ENCODE measurements at places on chromosomes 1 and 21. TPM values are rescaled to one million over a fixed set of nuclear protein-coding genes. Genes with fewer than 3 reads are reported as not detected.

KIRREL1 gene
- 26.4 TPM for total RNA-seq

AMY1B gene
- total RNA-seq = not detected

TINAGL1 gene
- total RNA-seq = 0.51 TPM

OR10K2 gene
- not detected for total RNA-seq

TNFRSF25 gene
- total RNA-seq = 3.3 TPM

TSPAN1 gene
- total RNA-seq = 4.9 TPM

ADAMTS5 gene
- not detected for total RNA-seq

RNU1-1 gene
- total RNA-seq = not detected

SEMA6C gene
- total RNA-seq = 1.9 TPM

DAB1 gene
- total RNA-seq = not detected

SPRR3 gene
- not detected for total RNA-seq

IL20 gene
- not detected for total RNA-seq

FAM151A gene
- total RNA-seq = 0.14 TPM

LAMC1 gene
- 119 TPM for total RNA-seq

TDRD5 gene
- total RNA-seq = 0.08 TPM

ACTN2 gene
- not detected for total RNA-seq

ETNK2 gene
- 5.6 TPM for total RNA-seq

CDCA8 gene
- 47.7 TPM for total RNA-seq

ITLN2 gene
- 0.57 TPM for total RNA-seq

NME7 gene
- total RNA-seq = 19.4 TPM

EVA1B gene
- total RNA-seq = 22.8 TPM

FCRL5 gene
- total RNA-seq = not detected

TMEM269 gene
- total RNA-seq = 0.08 TPM

EPHA10 gene
- 0.96 TPM for total RNA-seq

OR2M3 gene
- total RNA-seq = not detected

CA14 gene
- total RNA-seq = not detected

ALDH4A1 gene
- 13.2 TPM for total RNA-seq

C1orf210 gene
- total RNA-seq = not detected

CACNA1S gene
- total RNA-seq = not detected

GBP4 gene
- total RNA-seq = not detected

RNF115 gene
- total RNA-seq = 13.6 TPM

CNKSR1 gene
- total RNA-seq = 0.32 TPM

SMIM11 gene
- total RNA-seq = 22.2 TPM

All from A549 treated with GW870086 at 1 μM for 4 hours (cell line).